ENCODE measurements at places on chromosomes 16 and 17.

DNA sequence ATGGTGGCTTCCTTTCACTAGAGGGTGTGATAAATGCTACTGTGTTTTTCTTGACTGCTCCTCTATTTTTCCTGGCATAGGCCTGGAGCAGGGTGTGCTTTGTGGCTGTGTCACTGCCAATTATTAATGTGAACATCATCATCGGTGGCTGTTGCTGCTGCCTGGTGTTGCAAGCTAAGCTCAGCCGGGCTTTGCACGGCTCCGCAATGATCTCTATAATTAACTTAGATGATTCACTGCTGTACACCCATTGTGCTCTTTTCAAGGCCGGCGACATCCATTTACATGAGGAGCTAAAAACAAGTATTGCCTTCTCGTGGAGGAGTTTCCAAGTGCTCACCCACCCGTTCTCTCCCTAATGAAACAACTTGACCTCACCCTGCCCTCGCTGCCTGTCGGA, 160.1 kb upstream of the IRX3 start:
- no peak for DNase-seq

- DNase-seq, result peak; percentile 94
Observed at GRCh38 chr17:59753522-59754467, 46.3 kb downstream of the VMP1 start.

DNA sequence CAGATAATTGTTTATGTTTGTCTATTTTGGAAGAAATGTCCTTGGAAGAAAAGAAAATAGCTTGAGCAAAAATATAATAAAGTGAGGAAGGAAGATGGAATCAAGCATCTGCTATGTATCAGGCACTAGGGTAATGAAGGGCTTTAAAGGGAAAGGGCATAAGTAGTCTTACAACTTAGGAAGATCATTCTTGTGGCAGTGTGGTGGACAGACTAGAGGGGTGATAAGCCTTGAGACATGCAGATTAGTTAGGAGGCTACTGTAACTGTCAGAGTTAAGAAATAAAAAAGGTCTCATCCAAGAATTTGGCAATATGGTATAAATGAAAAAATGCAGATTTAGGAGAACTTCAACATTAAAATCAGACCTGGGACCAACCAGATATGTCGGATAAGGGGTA, 14.9 kb downstream of the FAM222B start:
- DNase-seq, result no peak

- DNase-seq, result no peak
Observed at GRCh38 chr16:8634991-8635736, 13.7 kb downstream of the METTL22 start.

GRCh38 chr16:22296225-22297113, 740 bp upstream of the POLR3E start:
- DNase-seq, result peak; percentile 14

GRCh38 chr17:17388657-17389496, 85.7 kb downstream of the NT5M start:
- DNase-seq, result no peak

- no peak for DNase-seq
Observed at GRCh38 chr17:15112846-15113617, 152.1 kb downstream of the PMP22 start.

DNA sequence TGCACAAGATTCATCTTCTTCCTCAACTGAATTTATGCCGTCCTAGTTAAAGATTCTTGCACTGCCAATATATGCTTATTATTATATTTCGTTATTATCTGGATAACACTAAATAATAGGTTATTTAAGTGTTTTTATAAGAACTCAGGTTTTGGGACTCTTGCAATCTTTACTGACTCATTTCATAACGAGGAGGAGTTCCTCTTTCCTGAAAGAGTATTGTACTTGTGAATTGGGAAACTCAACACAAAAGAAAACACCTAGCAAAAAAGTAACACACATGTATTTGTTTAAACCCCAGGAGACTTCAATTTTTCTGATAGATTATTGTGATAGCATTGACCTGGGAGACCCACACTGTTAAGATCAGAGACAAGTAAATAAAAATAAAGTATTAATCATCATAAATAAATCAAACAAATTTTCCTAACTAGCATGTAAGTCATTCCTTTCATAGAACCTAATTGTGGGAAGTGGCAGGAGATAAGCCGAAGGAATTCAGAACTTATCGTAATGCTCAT, 505.8 kb downstream of the KCNJ2 start:
- DNase-seq, result no peak

DNA sequence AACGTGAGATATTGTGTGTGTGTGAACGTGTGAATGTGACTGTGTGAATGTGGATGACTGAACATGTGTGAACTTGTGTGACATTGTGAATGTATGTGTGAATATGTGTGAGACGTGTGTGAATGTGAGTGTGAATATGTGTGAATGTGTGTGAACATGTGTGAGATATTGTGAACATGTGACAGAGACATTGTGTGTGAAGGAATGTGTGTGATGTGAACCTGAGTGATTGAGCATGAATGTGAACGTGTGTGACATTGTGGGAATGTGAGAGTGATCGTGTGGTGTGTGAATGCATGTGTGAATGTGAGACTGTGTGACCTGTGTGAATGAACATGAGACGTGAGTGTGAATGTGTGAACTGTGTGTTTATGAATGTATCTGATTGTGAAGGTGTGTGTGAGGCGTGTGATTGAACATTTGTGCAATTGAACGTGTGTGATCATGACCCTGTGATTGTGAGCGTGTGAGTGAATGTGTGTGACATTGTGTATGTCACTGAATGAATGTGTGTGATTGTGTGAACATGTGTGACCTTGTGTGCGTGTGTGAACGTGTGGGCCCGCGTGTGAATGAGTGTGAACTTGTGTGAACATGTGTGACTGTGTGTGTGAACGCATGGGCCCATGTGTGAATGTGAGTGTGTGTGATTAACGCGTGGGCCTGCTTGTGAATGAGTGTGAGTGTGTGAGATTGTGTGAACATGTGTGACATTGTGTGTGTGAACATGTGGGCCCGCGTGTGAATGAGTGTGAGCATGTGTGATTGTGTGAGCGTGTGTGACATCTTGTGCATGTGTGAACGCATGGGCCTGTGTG, 23.2 kb upstream of the GSE1 start:
- no peak for DNase-seq

- no peak for DNase-seq
Observed at GRCh38 chr16:4552541-4552940, 3.6 kb upstream of the C16orf96 start.

DNA sequence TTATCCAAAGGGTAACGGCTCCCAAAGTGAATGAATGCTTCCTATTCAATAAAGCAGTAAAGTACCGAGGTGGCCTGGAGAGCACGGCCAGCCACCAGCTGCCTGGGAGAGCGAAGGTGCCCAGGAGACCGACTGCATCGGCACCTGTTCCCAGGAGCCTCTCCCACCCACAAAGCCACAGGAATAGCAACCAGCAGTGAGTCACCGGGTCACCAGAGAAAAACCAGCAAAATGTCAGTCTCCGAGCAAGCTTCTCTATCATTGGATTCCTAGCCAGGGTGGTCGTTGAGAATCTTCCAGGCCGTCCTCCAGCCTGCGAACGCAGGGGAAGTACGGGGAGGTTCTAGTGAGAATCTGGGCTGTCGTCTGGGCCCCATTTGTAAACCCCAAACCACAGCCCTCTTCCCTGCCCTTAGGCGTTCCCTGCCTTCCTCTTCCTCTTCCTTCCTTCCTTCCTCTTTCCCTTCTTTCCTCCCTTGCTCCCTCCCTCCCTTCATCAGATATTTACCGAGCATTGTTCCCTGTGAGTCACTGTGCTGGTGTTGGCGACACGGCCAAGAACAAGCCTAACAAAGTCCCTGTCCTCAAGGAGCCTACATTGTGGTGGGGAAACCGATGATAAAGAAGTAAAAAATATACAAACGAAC, 114.6 kb downstream of the SLC39A11 start:
- DNase-seq, result no peak

DNA sequence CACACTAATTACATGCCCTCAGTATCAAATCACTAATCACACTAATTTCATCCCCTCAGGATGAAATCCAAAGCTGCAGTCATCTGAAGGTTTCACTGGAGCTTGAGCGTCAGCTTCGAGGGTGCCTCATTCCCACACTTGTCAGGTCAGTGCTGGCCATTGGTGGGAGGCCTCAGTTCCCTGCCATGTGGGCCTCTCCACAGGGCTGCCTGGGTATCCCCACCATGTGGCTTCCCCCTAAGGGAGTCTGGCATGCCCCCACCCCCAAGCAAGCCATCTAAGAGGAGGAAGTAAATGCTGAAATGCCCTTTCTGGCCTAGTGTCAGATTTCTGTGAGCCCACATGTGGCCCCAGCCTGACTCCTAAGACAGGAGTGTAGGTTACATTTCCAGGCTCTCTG, 78.6 kb upstream of the CDH5 start:
- DNase-seq, result no peak

DNA sequence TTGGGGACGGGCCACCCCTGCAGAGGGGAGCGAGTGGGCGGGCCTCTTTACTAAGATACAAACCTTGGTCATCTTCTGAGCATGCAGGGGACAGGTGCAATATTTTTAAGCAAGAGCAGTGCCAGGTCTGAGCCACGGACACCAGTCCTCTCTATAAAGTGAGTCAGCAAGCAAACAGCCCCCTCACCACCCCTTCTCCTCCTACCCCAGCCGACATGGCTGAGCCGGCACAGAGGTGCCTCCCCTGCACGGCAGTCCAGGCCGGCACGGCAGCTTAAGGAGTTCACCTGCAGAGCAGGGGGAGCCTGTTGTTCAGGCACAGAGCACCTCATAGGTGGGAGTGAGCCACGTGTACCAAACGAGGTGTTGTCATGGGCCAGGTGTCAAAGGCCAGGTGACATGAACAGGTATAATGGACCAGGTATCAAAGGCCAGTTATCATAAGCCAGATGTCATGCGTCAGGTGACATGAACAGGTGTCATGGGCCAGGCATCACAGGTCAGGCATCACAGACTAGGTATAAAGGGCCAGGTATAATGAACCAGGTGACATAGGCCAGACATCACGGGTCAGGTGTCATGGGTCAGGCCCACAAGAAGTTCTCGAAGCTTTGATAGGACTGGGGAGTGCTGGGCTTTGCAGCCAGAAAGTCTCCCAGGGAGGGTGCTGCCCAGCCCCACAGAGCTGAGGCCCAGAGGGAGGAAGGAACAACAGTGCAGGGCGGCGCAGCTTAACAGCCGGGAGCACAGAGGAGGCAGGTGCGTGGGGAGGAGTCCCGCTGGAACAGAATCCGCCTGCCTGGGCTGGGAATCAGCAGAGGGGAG, 42.6 kb upstream of the ZNF469 start:
- no peak for DNase-seq

- DNase-seq, result no peak
Observed at GRCh38 chr17:59558039-59558438, 7.4 kb upstream of the DHX40 start.

GRCh38 chr17:75146592-75146991, 7.7 kb downstream of the JPT1 start:
- no peak for DNase-seq

DNA sequence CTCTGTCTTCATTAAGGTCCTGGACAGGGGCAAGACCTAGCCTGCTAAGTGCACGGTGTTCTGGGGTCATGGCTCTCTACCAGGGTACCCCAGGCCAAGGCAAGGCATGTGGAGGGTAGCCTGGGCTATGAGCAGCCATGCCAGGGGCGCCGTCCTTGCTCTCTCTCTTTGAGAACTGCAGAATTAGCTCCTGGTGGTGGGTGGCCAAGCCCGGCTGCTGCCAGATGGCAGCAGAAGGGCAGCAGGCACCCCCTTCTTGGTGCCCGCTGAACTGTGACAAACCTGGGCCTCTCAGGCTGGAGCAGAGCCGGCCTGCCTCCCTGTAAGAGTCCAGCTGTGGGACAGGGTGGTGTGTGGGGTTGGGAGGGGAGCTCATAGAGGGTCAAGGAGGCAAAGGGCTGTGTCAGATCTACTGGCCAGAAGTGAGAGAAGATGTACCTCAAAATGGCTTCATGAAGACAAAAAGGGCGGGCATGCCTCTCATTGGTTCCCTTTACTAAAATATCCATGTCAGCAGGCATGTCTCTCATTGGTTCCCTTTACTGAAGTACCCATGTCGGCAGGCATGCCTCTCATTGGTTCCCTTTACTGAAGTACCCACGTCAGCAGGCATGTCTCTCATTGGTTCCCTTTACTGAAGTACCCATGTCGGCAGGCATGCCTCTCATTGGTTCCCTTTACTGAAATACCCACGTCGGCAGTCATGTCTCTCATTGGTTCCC, 81.7 kb upstream of the SDK2 start:
- DNase-seq, result no peak

GRCh38 chr16:65523283-65523944, 401.6 kb upstream of the CDH11 start:
- no peak for DNase-seq

DNA sequence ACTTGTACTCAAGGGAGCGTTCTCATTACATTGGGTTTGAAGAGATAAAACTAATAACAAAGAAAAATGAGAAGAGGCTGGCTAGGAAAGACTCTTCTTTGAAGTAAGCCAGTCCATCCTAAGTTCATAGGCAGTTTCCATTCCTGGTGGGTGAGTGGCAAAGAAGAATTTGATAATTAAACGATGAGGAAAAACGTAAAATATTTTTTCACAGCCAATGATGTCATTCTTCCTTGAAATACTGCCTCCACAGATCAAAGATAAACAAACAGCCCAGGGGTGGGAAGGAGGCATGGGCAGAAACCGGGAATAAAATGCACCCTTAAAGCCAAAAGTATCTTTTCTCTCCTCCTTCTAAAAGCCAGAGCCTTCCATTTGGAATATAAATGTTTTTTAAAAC, 346.6 kb downstream of the PMP22 start:
- no peak for DNase-seq

DNA sequence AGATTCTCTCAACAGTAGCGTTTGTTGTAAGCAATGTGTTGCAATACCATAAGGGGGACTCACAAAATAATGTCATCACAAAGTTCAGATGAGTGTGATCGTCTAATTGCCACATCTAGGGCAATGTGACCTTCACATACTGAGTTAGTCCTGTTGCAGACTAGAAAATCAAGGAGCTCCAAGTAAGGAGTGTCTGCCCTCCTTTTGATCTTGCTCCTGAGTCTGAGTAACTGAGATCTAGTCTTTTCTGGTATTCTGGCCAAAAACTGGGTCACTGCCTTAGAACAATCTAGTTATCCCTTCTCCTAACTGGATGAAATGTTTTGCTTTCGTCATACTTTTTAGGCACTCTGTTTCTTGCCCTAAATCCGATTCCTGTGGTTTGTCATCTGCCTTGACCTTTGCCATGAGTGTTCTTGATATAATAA, 712.1 kb downstream of the CDH11 start:
- no peak for DNase-seq

DNA sequence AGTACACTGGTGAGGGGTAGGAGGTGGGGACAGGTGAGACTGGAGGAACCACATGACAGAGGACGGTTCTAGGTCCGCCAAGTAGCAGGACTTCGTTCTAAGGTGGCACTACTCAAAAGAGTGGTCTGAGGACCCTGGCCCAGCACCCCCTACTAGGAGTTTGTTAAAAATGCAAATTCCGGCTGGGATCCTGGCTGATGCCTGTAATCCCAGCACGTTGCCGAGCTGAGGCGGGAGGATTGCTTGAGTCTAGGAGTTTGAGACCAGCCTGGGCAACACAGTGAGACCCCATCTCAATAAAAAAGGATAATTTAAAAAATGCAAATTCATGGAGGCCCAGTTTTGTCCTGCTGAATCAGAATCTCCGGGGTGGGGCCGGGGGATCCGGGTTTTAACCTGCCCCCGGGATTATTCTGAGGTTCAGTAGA, 59.1 kb downstream of the WSB1 start:
- no peak for DNase-seq
